ENCODE measurements at places on chromosomes 16 and 17.

GRCh38 chr17:692116-692515 lies 22.5 kb downstream of the VPS53 start:
- no peak for DNase-seq

DNA sequence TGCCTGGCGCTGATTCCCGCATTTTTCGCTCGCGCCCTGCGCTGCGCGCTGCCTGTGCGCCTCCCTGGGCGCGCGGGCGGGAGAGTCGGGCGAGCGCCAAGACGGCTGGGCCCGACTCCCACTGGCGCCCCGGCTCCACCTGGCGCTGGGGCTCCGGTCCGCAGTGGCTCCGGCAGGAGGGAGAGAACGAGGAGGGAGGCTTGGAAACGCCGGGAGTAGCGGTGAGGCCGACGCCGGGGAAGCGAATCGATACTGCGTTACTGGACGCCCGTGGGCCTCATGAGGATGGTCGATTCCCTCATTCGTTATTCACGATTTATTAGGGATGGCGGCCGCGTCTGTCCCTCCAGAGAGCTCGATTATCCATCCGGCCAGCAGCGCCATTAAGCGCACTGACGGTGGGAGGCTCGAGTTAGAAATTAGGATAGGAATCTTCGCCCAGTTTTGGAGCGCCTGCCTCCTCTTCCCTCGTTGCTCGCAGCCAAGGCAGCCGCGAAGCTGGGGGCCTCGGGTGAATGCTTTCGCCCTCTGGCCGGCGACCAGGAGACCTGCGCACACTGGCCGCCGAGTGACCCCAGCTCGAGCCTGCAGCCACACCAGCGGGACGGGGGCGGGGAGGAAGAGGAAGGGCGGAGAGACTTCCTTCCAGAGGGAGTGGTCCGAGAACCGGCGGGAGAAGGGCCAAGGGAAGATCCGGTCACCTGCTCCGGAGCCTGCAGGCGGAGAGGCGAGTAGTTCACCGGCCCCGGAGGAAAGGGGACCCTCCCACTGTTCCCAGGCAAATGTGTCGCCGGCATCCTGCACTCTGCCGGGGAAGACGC lies 1.3 kb upstream of the PCGF2 start:
- DNase-seq: peak; percentile 70

DNA sequence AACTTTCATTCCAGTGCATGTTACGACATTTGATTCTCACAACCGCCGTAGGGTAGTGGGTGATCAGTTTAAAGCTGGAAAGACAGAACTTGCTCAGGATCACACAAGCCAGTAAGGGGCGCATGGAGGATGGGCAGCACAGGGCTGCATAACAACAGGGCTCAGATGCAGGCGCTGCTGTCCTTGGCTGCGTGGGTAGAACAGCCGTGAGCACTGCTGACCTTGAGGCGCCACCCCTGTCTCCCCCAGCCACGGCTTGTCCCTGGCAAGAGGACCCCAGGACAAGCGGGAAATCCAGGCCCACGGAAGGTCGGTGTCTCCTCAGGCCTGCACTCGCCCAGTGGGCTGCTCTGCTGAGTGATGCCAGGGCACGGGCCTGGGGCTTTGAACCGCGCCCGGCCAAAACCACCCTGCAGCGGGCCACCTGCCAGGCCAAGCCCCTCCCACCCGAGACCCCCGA lies 84.7 kb downstream of the LMF1 start:
- no peak for DNase-seq

GRCh38 chr16:56657555-56658326 lies at the start of gene MT1F:
MT1F (plus strand) TSS chr16:56657959; CDS start chr16:56658059, 100 bp downstream.
- DNase-seq: peak; percentile 67

- no peak for DNase-seq
Measured at GRCh38 chr17:29707212-29707571, 84.5 kb upstream of the CORO6 start.

GRCh38 chr16:77807-78443 lies at the start of gene MPG:
MPG (plus strand) TSS chr16:78225; CDS start chr16:78310, 85 bp downstream.
- DNase-seq: peak; percentile 51

All from NCI-H2171 treated with DMSO at 0.1 percent for 48 hours (cell line).